ENCODE measurements at places on chromosomes 16 and 17. TPM values are rescaled to one million over a fixed set of nuclear protein-coding genes. Genes with fewer than 3 reads are reported as not detected.

COPS3 gene
- total RNA-seq = 113 TPM

ITGAL gene
- total RNA-seq = 527 TPM

P2RX5 gene
- total RNA-seq = 71.5 TPM

EPX gene
- total RNA-seq = not detected

IL34 gene
- not detected for total RNA-seq
